ENCODE measurements at places on chromosomes 1 and 21.

GRCh38 chr1:221437926-221438325, 304.0 kb downstream of the DUSP10 start:
- DNase-seq: no peak

DNA sequence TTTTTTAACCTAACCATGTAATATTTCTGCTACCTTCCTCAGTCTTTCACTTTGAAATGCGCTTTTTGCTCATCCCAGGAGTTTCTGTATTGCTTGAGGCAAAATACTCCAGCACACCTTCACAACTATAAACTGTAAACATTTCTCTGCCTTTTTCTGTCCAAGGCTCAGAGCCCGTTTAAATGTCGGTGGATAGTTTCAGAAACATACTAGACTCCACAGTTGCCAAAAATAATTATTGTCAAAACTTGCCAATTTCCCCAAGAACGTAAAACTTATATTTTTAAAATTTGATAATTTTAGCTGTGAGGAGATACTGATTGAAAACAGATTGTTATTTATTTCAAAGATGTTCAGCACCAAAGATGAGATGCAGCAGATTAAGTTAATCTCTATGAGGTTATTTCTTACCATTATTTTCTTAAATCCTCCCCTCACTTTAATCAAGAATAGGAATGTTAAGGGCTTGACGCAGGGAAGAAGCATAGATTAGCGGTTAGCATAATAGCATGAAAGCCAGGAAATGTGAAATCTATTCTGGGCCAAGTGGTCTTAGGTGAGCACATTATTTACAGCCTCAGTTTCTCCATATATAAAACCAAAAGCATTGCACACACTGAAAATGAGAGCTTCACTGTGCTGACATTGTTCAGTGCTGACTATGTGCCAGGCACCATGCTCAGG, 91.5 kb upstream of the ESRRG start:
- DNase-seq: no peak

DNA sequence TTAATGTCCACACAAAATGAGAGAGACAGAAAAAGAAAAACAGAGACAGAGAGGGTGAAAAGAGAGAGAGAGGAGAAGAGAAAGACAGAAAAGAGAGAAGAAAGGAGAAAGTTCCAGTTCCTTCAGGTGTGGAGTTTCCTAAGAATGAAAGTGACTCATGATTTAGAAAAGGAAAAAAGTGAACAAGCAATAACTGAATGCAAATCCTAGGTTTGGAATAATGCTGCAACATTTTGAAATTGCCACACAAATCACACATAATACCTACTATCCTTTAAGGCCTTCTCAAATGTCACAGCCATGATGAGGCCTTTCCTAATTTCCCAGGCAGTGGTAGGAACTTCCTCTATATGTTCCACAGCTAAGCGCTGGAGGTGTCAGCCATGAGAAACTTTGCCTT, 31.5 kb upstream of the XPR1 start:
- DNase-seq: no peak

GRCh38 chr1:154474802-154475201, 27.2 kb upstream of the TDRD10 start:
- DNase-seq: no peak

DNA sequence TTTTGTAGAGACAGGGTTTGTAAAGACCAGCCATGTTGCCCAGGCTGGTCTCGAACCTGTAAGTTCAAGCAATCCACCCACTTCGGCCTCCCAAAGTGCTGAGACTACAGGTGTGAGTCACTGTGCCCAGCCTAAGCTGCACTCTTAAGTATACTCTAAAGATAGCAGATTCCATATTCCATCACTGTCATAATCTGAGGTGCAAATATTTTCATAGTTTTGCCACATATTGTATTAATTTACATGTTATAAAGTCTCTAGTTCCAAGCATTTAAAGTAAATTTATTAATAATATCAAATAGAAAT, 121.3 kb downstream of the HFM1 start:
- DNase-seq: no peak

DNA sequence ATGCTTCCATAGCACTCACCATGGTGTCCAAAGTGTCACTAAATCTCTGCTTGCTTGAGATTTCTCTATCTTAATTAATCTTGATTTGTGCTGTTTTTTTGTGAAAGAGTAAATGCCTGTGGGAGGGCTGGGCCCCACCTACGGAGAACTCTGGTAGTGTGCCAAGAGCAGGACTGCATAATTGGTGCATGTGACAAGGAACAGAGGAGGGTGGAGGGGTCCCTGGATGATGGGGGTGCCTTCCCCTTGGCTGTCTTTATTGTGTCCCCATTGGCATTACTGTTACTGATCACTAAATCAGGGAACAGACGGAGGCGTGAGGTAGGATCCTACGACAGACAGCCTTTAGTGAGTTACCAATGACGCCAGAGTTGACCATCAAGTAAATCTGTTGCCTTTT, 223.4 kb downstream of the DISC1 start:
- DNase-seq: no peak

DNA sequence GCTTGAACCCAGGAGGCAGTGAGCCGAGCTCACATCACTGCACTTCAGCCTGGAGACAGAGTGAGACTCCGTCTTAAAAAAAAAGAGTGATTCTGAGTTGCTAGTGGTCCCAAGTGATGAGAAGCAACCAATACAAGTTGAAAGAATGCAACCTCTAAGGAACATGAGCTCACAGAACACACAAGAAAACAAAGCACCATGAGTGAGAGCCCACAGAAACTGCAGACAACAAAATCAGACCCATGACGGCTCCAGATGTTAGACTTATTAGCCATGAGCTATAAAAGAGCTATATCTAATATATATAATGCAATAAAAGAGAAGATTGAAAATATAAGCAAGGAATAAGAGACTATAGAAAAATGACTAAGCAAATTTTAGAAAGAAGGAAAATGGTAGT, 50.0 kb downstream of the MATN1 start:
- no peak for DNase-seq

DNA sequence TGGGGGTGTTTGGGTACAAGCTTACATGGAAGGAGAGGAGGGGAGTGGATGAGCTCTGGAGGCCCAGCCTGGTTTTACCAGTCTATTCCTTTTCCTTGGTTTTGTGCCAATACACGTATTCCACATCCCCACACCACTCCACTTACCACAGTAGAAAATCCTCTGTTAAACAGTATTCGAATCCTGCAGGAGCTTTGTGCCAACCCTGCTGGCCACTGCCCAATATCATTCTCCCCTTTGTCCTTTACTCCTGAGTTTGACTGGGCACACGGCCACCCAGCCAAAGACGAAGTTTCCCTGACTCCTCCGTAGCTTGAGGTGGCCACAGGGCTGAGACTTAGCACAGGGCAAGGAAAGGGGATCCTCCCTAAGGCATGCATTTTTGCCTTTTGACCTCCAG, 61.6 kb downstream of the TMCO4 start:
- DNase-seq: no peak

- DNase-seq: no peak
Measured at GRCh38 chr1:241707442-241707841, 55.4 kb downstream of the WDR64 start.

DNA sequence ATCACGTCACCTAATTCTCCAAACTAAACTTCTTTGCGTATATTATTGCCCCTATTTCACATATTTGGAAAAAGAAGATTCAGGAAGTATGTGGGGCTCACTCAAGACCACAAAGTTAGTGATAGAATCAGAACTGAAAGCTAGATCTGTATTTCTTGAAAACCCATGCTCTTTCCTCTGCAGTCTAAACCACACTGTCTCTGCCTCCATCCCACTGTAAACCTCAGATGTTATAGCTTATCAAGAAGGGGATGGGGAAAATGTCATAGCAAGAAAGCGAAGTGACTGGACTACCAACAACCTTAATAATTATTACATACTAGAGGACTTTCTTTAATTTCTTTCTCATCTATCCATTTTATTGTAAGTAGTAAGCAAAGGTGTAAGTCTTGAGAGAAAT, 257.7 kb upstream of the SGIP1 start:
- no peak for DNase-seq

GRCh38 chr1:117096951-117097408, 24.6 kb downstream of the TRIM45 start:
- no peak for DNase-seq

- DNase-seq: no peak
Measured at GRCh38 chr21:45056296-45056904, 18.0 kb upstream of the ADARB1 start.

GRCh38 chr1:119683893-119684292, 27.8 kb upstream of the PHGDH start:
- DNase-seq: no peak

- no peak for DNase-seq
Measured at GRCh38 chr1:41217441-41217840, 24.7 kb downstream of the SCMH1 start.

GRCh38 chr1:178530037-178530402, 17.1 kb downstream of the TEX35 start:
- no peak for DNase-seq

GRCh38 chr1:19377812-19378718, 65.9 kb downstream of the SLC66A1 start:
- no peak for DNase-seq

DNA sequence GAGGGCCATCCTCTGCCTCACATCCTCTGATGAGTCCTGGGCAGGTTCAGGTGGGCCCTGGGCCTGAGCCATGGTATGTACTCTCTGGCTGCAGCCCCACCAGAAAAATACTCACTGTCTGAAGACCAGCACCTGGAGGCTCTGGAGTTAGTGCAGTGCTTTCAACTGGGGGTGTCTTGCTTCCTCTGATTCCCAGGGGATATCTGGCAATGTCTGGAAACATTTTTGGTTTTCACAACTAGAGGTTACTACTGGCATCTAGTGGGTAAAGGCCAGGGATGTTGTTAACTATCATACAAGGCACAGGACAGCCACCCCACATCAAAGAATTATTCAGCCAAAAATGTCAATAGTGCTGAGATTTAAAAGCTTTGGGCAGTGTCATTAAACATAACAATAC, 152.7 kb downstream of the HIVEP3 start:
- no peak for DNase-seq

DNA sequence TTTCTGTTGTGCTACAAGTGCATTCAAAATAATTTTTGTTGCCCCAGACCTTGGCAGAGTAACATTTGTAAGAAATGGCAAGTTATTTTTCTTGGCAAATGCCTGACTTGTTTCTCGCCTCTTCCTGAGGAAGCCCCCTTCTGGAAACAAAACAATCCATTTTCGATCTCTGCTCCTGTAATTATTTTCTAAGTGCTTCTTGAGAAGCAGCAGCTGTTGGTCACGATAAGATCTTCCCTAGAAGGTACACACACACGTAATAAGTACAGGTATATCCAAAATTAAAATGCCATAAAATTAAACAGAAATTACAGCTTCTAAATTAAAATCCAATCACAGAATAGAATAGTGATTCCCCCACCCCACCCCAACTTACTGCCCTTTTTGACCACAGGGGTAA, 47.3 kb downstream of the LPGAT1 start:
- no peak for DNase-seq

DNA sequence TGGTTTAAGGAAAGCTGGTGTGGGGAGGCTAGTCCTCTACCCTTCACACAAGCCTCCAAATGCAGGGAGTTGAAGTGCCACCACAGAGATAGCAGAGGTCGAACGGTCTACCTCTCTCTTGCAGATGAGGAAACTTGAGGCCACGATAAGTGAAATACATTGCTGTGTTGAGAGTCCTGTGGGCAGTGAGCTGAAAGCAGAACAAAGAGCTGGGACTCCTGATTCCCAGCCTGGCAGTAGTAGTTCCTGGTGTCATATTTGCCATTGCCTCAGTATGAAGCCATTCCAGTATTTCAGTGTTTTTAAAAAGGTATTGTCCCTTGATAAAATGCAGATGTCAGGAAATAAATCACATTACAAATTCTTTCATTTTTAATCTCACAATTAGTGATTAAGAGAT, 28.6 kb downstream of the AK4 start:
- no peak for DNase-seq

DNA sequence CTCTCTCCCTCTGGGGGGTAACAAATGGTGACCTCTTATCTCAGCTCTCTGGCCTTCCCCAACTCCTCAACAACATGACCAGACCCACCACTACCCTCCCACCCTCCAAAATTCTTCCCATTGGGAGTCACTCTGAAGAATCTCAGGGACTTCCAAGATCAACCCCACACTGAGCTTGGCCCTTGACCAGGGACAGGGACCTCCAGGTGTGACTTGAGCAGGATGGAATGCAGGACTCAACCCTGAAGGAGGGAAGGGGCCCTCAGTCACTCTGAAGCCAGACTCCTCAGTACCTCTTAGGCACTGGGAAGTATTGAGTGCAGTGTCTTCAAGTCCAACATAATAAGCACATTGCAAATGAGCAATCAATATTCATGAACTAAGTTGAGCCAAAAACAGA, 1.9 kb downstream of the CASQ1 start:
- DNase-seq: no peak

DNA sequence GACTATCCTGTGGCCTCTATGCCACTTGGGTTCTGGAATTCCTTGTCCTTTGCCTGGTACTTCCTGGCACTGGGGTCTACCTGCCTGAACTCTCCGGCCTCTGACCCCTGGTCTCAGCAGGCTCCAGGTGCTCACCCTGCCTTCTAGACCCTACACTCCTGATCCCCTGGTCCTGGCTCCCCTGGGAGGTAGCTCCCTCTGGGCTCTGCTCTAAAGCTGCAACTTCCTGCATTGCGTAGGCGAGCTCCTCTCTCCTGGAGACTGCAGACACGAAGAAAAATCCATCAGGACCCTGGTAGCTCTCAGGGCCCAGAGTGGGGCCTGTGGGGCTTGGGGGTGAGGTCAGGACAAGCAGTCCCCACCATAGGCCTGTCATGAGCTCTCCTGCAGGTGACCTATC, 7.8 kb upstream of the PLEKHG5 start:
- DNase-seq: no peak

- no peak for DNase-seq
Measured at GRCh38 chr1:246306415-246307037, 200.6 kb downstream of the SMYD3 start.

GRCh38 chr1:26824731-26825130, 1.8 kb upstream of the ZDHHC18 start:
- DNase-seq: no peak

DNA sequence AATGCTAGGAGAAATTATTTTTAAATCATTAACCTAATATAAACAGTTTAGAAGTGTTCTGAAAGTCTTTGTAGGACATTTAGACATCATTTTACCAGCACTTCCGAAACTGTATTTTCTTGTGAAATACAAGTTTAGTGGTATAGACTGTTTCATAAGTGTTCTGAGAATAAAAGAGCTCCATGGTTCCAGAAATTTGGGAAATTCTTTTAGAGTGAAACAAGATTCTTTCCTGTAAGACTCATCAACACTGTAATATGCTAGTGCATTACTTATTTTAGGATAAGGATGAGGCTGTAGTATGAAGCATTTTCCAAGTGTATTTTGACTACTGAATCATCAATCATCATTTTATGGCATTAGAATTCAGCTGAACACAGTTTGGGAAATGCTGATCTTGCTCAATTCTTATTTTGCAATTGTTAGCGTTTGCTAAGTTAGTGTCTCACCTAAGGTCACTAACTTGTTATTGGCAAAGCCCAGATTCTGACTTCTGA, 73.4 kb downstream of the CEP350 start:
- no peak for DNase-seq

GRCh38 chr1:45836451-45836850, 33.0 kb downstream of the MAST2 start:
- no peak for DNase-seq
